Dorsolateral prefrontal cortex (tissue), 122 donors: ENCODE measurements at places on chromosomes 11 and 22.

DNA sequence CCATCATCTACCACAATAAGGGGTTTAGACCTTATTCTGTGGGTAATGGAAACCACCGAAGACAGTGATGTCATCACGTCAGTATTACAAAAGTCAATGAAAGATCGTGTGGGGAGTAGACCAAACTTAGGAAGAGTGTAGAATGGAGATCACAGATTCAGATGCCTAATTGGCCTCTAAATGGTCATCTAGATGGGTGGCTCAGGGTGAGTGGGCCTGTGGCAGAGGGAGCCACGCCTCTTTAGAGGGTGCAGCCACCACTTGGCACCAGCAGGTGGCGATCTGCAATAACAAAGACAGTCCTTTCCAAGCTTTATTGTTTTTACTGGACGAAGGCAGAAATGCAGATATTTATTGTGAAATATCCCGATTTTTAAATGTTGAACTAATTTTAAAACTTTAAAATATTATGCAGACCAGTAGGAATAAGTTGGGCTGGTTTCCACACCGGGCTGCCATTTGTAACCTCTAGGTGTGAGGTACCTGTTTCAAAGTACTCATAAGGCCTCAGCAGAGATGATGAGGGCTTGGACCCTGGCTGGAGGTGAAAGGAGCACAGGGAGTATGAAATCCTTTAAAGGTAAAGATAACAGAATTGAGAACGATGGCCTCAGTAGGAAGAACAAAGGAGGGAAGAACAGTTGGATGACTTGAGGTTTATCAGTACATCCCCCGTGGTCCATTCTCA lies 222.0 kb downstream of the DBX1 start:
- peak; percentile 60 for DNase-seq

- no peak for DNase-seq
These were observed 155.6 kb upstream of the NCAM1 start for GRCh38 chr11:112805658-112806057.

DNA sequence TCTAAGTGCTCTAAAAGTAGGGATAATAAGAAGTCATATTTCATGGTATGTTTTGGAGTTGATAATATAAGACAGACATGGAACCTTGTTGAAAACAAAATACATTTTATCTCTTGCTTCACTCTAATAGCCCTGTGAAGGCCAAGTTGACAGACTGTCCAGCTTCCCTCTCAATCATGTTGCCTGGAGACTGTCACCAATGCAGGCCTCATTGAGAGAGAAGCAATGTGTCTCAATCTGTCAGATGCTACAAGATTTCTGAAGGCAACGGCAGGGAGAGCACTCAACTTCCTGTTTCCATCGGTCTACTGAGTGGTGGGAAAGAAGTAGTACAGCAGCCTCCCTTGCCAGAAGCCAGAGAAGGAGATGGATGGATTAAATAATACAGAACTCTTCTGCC lies 23.6 kb upstream of the FJX1 start:
- no peak for DNase-seq

- DNase-seq, result no peak
These were observed 47.3 kb downstream of the CTTN start for GRCh38 chr11:70445605-70446004.

DNA sequence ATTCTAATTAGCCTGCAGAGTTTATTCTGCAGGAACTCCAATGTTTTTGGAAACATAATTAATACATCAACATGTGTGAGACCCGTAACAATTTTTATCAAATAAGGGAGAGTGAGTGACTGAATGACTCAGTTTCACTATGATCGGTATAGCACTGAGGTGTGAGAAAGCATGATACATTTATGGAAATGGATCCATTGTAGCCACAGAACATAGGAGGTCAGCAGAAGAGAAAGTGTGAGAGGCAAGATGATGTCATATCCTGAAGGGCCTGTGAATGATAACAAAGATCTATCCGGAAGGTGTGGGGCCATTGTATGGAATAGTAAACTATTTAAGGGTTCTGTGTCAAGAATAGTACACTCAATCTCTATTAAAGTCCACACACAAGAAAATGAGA lies 1406.1 kb upstream of the TENM4 start:
- no peak for DNase-seq

DNA sequence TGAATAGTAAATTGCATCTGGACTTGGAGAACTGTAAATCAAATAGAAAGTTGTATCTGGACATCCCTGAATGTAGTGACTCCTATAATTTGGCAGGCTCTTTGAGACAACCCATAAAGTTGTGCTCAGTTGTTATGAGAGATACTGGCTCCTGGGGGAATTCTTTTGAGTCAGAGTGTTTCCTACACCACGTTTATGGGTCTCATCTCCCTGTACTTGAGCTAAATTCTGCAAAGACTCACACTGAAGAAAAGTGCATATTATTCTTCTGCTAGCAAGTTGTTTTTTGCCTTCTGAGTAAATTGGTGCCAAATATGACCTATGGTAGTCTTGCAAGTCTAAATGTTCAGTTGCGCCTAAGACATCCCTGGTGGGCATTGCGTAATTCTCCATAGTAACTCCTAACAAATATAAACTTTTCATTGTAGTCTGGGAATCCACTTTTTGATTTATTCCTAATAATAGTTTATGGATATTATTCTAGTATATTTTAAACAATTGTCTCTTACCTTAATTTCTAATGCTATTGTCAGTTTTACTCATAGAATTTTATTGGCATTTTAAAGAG lies 5.0 kb downstream of the ZNF215 start:
- no peak for DNase-seq

DNA sequence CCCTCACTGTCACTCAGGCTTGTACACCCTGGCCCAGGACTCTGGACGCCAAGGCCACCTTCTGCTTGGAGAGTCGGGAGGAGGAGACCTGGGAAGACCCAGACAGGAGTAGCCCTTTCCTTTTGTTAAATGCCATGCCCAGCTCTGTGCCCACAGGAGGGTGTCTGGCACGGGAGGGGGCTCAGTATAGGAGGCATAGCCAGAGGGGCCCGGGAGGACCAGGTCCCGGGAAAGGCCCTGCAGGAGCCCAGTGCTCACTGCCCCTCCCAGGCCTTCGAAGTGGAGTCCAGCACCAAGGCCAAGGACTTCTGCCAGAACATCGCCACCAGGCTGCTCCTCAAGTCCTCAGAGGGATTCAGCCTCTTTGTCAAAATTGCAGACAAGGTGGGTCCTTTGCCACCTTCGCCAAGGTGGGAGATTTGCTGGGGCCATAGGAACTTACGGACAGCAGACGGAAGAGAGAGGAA lies 79.0 kb downstream of the MYO7A start:
- no peak for DNase-seq

- peak; percentile 56 for DNase-seq
These were observed at the start of gene FOLH1 for GRCh38 chr11:49208006-49208721. TSS of gene FOLH1 (minus strand) at chr11:49208602. CDS start at chr11:49208409, 193 bp downstream.

GRCh38 chr11:48008951-48009270 lies 28.6 kb downstream of the PTPRJ start:
- DNase-seq, result no peak

- no peak for DNase-seq
These were observed 146.4 kb downstream of the CHST1 start for GRCh38 chr11:45518833-45519535.

DNA sequence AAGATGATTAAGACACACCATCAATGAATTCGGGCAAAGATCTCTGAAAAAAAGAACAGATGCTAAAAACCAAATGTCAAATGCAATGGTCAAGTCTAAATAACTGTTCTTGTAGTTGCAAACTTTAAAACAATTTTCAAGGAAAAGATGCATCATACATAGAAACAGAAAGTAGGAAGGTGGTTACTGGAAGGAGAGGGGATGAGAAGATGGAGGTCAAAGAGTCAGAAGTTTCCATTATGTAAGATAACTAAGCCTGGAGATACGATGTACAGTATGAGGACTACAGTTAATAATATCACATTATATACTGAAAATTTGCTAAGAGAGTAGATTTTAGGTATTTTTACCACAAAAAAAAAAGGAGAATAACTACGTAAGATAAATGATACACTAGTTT lies 27.1 kb downstream of the CWF19L2 start:
- no peak for DNase-seq

DNA sequence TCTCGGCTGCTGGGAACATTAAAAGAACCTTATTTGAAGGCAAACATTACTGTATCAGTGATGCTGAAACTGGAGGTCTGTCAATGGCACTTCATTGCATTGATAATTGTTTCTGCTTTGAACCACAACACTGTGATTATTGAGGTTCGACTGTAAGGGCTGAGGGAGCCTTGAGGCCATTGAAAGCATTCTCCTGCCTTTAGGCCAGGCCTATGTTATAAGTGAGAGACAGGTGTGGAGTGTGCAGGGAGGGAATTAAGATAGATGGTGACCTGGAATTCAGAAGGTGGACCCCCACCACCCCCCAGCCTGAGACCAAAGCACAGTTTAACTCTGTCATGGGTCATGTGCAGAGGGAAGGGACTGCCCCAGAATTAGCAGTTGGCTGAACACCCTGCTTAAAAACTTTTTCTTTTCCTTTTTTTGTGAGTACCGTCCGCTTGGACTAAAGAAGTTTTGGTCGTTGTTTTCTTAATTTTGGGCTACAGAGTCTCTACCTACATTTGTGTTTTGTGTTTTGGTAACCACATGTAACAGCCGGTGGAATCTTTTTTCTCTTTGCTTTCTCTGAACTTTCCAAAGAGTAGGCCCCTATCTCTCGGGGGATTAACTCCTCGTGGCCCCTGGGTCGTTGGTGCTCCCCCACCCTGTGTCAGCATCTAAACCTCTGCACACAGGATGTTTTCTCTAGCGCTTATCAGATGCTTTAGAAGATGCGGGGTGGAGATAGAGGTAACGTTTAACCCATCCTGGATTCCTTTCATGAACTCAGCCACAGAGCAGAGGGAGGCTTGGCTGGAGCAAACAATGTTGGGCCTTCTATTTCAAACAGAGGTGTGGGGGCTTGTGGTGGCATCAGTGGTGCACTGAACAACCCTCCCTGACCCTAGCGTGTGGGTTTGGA lies 43.7 kb downstream of the ZBTB16 start:
- no peak for DNase-seq

DNA sequence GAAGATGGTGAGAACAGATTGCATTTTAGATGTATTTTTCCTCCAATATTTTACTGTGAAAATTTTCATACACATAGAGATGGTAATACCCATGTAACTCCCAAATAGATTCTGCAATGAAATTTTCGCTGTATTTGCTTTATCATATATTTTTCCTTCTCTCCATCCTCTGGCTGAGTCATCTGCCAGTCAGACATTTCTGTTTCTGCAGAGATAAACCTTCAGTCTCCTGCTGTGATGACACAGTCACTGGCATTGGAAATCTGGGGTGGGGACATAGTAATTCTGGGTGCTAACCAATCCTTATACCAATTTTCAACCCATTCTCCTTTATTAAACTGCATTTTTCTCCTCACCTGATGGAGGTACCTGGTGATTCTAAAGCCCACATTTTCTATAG lies 33.7 kb downstream of the SVIP start:
- DNase-seq, result no peak

- no peak for DNase-seq
These were observed 19.5 kb upstream of the ADORA2A start for GRCh38 chr22:24407884-24408283.

DNA sequence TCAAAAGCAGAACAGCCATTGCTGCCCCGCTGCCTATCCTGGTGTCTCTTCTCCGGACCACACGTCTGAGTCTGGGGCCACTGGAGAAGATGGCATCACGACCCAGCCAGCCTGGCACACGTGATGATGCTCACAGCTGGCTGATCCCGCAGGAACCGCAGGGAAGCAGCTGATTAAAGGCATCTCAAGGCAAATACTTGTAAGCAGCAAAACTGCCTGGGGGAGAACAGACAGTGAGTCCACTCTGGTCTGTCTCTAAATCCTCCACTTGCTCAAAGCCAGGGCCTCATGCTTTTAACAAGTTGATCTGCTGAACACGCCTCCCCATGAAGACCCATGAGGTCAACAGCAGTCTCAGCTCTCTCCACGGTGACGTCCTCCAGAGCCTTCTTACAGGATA lies 108.6 kb downstream of the BRD1 start:
- no peak for DNase-seq

GRCh38 chr11:77127235-77127911 lies 673 bp upstream of the MYO7A start:
- peak; percentile 41 for DNase-seq

DNA sequence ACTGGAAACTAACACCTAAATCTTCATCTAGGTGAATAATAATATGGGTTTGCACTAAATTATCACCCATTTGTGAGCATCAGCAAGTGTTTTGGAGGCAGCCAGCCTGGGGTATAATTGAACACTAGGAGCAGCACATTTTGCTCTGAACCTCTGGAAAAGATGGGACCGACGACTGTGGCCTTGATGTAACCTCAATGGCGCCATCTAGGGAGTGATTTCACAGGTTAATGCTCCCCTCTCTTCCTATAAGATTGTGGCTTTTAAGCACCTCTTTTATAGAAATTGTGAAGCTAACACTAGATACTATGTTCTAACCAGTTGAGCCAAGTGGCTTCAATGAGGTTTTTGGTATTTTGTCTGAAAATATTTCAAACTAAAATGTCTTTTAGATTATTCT lies 203.7 kb downstream of the NELL1 start:
- DNase-seq, result no peak

DNA sequence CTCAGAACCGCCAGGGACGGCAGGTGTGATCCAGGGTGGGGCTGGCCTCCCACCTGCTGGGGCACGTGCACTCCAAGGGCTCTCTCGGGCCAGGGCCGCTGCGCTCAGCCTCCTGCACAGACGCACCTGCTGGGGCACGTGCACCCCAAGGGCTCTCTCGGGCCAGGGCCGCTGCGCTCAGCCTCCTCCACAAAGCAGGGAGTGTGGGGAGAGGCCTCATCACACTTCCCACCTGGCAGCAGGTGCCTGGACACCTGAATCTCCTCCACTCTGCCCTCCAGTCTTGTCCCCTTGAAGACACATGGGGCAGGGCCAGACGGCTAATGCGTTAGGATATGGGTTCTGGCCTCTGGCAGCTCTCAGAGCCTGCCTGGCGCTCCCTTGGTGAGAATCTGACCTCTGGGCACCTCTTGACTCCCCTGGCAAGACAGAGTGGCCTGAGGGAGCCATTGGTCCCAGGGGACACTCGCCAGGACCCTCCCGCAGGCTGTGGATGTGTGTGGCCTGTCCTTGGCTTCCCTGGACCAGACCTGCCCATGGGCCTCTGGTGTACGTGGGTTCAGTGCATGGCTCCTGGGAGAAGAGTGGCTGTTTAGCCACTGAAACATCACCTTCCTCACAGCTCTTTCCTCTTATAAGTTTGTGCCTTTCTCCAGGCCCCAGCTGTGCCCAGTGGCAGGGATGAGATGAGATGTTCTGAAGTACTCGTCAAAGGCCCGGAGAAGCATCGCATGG lies 73.5 kb downstream of the BRD1 start:
- DNase-seq, result no peak

GRCh38 chr11:114161486-114162250 lies 102.2 kb downstream of the ZBTB16 start:
- no peak for DNase-seq

GRCh38 chr11:17010851-17011420 lies 3.3 kb downstream of the PLEKHA7 start:
- no peak for DNase-seq

- DNase-seq, result no peak
These were observed 59.0 kb downstream of the ST14 start for GRCh38 chr11:130218501-130219070.
